SK-MEL-5 (cell line): ENCODE measurements at places on chromosomes 1 and 21. TPM values are rescaled to one million over a fixed set of nuclear protein-coding genes. Genes with fewer than 3 reads are reported as not detected.
A peak's percentile ranks its signal among the peaks of the same experiment; 100 is the strongest.

The SPRR5 gene
- total RNA-seq: not detected in 2 replicates

The RORC gene
- 0.03 TPM in 1 of 2 replicates, not detected in the other for total RNA-seq

DNA sequence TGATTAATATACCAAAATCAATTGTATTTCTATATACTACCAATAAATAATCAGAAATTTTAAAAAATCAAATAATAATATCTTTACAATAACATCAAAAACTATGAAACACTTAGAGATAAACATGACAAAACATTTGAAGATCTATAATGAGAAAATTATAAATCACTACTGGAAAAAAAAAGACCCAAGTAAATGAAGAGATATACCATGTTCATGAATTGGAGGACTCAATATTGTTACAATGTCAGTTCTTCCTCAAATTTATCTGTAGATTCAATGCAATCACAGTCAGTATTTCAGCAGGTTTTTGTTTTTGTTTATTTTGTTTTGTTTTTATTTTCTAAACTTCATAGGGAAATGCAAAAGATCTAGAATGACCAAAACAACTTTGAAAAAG lies 4.2 kb upstream of the ITPKB start:
- DNase-seq: no peak

GRCh38 chr1:227725046-227725445 lies 10.1 kb downstream of the JMJD4 start:
- no peak for DNase-seq

The PTPRC gene
- total RNA-seq: 0.35 and 0.45 TPM in 2 replicates

The DONSON gene
- 16.9 and 17.8 TPM in 2 replicates for total RNA-seq

The KRTAP20-1 gene
- total RNA-seq: not detected in 2 replicates

The HSF2BP gene
- total RNA-seq: 0.40 and 0.77 TPM in 2 replicates

GRCh38 chr1:95723346-95723745 lies 489.3 kb downstream of the RWDD3 start:
- no peak for DNase-seq

GRCh38 chr1:23897083-23897482 lies 16.1 kb downstream of the CNR2 start:
- no peak for DNase-seq

The KRTAP11-1 gene
- not detected in 2 replicates for total RNA-seq

GRCh38 chr1:109882288-109883245 lies 28.1 kb upstream of the CSF1 start:
- no peak for DNase-seq

The NTRK1 gene
- total RNA-seq: 0.32 and 0.53 TPM in 2 replicates

- no peak for DNase-seq
These were observed 37.1 kb downstream of the HSPG2 start for GRCh38 chr1:21899987-21900386.

The CRABP2 gene
- 0.29 TPM in 1 of 2 replicates, not detected in the other for total RNA-seq

- no peak for DNase-seq
These were observed 21.7 kb upstream of the LRRC47 start for GRCh38 chr1:3817821-3818597.

DNA sequence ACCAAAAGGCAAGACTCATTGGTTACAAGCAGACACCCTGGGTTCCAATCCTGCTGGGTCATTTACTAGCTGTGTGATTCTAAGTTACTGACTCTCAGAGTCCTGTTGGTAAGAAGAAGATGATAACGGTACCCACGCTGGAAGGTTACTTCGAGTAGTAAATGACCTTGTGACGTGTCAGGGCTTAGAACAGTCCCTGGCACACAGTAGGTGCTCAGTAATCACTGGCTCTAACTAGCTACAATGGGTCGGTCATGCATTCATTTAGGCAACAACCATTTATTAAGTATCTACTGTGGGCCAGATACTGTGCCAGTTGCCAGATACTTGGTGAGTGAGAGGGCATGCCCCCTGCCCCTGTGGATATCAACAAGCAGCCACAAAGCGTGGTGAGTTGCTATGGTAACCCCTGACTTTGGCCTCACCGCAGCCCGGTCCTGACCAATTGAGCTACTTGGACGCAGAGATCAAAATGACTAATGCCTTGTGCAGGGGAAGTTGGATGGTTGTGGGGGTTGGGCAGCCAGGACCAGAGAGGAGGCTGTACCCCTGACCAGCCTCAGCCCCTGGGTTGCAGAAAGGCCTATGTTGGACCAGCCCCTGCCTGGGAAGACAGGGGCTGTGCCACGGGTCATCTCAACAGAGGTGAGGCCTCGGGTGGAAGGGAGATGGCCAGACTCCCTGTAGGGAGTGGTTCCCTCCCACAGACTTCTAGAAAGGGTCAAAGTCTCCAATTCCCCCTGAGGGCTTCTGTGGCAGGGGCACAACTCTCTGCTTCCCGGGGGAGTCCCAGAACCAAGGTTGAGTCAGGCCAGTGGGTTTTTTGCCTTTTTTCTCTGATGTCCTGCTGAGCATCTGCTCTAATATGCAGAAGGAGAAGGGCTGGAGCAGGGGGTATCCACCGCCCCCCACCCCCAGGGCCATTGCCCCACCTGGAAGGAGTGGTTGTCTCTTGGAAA lies 16.0 kb downstream of the DHRS3 start:
- DNase-seq: no peak

- no peak for DNase-seq
These were observed 7.2 kb downstream of the INTS3 start for GRCh38 chr1:153735090-153735420.

DNA sequence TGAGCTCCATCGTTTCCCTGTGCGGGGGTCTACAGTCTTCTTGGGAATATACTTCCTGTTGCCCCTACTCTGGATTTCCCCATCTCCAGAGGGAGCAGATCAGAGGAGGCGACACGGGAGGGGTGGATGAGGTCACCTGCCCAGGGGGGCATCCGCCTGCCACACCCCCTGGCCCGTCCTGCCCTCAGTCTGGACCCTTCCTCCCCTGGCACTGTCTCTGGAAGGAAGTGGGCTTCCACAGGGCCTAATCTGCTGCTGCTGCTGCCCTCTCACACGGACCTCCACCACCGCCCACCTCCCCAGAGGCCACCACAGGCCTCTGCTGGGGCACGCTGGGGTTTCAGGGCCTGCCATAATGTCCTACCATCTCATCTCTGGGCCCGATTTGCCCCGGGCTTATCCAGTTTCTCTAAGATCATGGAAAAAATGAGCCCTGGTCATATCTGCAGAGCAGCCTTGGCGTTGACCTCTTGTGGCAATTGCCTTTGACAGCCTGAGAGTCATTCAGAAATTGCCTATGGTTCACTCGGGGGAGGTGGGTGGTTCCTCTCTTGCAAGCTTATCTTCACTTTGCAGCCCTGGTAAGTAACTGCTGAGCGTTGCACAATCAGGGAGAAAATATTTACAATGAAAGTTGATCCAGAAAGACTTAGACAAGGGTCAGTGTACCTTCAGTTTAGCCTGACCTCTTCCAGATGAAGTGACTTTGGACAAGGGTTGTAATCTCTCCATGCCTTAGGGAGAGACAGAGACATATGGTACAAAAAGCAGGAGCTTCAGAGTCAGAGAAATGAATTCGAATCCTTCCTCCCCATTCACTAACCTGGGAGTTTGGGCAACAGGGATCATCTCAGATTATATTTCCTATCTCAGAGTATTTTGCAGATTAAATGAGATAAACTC lies 252.4 kb downstream of the TOMM20 start:
- no peak for DNase-seq

- DNase-seq: no peak
These were observed 12.7 kb downstream of the GORAB start for GRCh38 chr1:170544624-170545023.

- no peak for DNase-seq
These were observed 99.1 kb downstream of the MT1HL1 start for GRCh38 chr1:236904892-236905741.

DNA sequence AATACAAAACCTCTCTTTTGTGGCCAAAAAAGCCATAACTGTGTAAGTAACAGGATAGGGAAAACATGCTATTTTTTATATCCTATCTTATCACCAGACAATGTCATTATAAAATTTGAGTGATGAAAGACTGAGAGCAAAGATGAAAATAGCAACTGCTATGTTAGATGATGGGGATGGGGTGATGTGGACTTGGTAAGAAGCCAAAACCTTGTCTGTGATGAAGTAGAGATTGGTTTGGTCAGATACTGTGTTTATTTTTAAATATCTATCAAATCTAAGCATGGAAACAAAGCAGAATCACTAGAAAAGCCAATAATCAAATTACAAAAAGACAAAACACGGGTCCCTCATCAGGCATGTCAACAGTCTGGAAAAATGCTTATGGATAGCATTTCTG lies 631.1 kb upstream of the NR5A2 start:
- no peak for DNase-seq

GRCh38 chr1:85033221-85033620 lies 15.1 kb downstream of the MCOLN3 start:
- DNase-seq: no peak

The KPRP gene
- not detected in 2 replicates for total RNA-seq

- DNase-seq: no peak
These were observed 343.0 kb downstream of the RRAGC start for GRCh38 chr1:38516560-38516959.

- DNase-seq: no peak
These were observed 72.1 kb downstream of the LMX1A start for GRCh38 chr1:165284454-165284853.

The FAM72A gene
- 3.7 and 6.4 TPM in 2 replicates for total RNA-seq

The RIPK4 gene
- 22.8 and 25.8 TPM in 2 replicates for total RNA-seq

DNA sequence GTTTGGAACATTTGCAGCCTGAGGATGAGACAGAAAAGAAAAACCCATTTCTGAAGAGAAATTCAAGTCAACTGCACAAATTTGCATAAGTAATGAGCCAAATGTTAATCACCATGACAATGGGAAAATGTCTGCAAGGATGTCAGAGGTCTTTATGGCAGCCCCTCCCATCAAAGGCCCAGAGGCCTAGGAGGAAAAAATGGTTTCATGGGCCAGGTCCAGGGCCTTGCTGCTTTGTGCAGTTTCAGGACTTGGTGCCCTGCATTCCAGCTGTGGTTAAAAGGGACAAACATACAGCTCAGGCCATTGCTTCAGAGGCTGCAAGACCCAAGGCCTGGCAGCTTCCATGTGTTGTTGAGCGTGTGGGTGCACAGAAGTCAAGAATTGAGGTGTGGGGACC lies 13.4 kb downstream of the RBM11 start:
- no peak for DNase-seq

GRCh38 chr1:159509440-159510228 lies 26.2 kb downstream of the OR10J5 start:
- no peak for DNase-seq

DNA sequence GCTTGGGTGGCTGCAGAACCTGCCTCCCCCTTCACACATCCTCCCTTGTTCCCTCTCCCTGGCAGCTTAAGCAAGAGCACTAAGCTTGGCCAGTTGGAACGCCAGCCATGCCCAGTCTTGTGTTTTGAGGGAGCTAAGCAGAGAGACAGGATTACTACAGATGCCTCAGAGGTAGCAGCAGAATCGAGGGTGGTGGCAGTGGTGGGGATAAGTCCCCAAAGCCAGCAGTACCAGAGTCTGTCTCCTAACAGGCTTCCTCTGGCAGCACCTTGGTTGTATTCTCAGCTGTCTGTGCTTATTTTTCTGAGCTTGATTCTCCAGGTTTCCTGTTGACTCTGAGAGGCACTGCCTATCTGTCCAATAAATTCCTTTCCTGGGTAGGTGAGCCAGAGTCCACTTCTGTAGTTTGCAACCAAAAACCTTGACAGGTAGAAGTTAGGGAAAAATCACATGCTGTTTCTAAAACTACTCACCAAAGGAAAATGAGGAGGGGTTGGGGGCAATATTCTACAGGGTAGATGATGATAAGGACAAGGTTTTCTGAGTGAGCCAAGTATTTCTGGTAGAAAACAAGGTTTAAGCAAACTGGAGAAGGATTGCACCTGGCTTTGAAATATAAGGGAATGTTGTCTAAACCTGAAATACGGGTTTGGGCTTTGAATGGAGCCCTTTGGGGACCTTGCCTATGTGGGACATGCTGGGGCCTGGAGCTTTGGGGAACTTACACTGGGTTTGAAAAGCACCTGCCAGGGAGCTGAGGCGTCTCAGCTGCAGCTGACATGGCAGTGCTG lies 100.8 kb downstream of the PBX1 start:
- DNase-seq: no peak

GRCh38 chr21:27391990-27392389 lies 425.1 kb upstream of the ADAMTS5 start:
- DNase-seq: no peak

The LRRC39 gene
- 4.2 and 5.0 TPM in 2 replicates for total RNA-seq

- DNase-seq: no peak
These were observed 89.7 kb downstream of the ATP1B1 start for GRCh38 chr1:169196161-169196560.

The GUCA2A gene
- not detected in 2 replicates for total RNA-seq

- DNase-seq: no peak
These were observed 87.7 kb downstream of the C4BPA start for GRCh38 chr1:207191776-207192175.

DNA sequence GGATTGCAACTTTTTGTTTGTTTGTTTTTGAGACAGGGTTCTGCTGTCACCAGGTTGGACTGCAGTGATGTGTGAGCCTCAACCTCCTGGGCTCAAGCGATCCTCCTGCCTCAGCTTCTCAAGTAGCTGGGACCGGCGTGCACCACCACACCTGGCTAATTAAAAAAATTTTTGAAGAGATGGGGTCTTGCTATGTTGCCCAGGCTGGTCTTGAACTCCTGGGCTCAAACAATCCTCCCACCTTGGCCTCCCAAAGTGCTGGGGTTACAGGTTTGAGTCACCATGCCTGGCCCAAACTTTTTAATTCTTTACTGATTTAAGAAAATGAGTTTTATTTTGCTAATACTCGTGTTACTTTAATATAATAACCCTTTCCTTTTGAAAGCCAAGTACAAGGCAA lies 31.5 kb upstream of the SERPINC1 start:
- DNase-seq: no peak

DNA sequence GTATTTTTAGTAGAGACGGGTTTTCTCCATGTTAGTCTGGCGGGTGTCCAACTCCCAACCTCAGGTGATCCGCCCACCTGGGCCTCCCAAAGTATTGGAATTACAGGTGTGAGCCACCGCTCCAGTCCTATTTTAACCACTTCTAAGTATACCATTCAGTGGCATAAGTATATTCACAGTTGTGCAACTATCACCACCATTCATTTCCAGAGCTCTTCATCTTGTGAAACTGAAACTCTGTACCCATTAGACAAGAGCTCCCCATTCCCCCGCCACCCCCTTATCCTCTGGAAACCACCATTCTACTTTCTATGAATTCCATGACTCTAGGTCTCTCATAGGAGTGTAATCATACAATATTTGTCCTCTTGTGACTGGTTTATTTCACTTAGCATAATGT lies 40.2 kb upstream of the CAMTA1 start:
- no peak for DNase-seq

DNA sequence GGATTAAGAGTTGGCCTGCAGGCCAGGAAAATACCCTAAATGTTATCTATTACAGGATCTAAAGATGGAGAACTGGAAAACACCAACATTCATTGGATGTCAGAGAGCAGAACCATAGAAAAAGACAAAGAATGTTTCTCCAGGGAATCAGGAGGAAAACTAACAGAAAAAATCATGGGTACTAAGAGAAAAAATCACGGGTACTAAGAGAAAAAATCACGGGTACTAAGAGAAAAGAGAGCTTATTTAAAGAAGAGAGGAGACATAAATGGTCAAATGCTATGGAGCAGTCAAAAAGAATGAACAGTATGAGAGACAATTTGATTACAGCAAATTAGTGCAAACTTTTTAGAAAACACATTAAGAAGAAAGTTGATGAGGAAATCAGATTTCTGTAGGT lies 73.8 kb upstream of the SERBP1 start:
- DNase-seq: no peak

GRCh38 chr21:41437729-41438128 lies 11.7 kb downstream of the MX1 start:
- DNase-seq: no peak

- DNase-seq: peak; percentile 99
These were observed 292.7 kb downstream of the TPR start for GRCh38 chr1:186082235-186082937.
